ENCODE measurements at places on chromosomes 3 and 15.

DNA sequence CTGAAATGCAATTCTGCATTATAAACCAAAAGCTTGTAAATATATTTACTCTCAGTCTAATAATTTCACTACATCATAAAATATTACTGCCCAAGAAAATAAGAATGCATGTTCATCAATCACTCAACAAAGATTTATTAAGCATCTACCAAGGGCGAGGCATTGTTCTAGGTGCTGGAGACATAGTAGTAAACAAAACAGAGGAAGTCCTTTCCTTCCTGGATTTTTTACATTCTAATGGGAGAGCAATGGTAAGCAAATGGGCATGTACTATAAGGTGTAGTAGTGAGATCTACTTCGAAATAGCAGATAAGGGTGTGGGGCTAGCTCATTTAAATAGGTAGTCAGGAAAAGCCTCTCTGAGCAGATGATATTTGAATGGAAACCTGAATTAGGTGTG lies 10.8 kb upstream of the ZFYVE19 start:
- no peak for DNase-seq

- no peak for DNase-seq
These were observed 41.8 kb downstream of the NCEH1 start for GRCh38 chr3:172669021-172669420.

DNA sequence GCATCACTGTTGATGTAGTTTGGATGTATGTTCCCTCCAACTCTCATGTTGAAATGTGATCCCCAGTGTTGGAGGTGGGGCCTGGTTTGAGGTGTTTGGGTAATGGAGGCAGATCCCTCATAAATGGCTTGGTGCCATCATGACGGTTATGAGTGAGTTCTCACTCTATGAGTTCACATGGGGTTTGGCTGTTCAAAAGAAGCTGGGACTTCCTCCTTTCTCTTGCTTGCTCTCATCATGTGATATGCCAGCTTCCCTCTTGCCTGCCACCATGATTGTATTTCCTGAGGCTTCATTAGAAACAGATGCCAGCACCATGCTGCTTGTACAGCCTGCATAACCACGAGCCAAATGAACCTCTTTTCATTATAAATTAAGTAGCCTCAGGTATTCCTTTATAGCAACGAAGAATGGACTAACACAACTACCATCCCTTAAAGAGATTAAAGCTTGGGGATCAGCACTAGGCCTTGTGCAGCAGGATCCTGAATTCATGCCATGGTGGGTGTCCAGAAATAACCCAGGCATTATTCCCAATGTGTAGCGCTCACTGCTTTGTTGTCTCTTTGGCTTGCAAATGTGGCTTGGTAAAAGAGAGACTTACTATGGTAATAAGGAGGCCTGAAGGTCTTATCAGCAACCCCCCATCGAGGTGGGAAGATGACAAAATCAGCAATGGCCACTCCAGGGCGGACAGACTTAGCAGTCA lies 41.9 kb downstream of the NDUFB4 start:
- DNase-seq: no peak

- no peak for DNase-seq
These were observed 1.5 kb downstream of the MELTF start for GRCh38 chr3:197027896-197028727.

DNA sequence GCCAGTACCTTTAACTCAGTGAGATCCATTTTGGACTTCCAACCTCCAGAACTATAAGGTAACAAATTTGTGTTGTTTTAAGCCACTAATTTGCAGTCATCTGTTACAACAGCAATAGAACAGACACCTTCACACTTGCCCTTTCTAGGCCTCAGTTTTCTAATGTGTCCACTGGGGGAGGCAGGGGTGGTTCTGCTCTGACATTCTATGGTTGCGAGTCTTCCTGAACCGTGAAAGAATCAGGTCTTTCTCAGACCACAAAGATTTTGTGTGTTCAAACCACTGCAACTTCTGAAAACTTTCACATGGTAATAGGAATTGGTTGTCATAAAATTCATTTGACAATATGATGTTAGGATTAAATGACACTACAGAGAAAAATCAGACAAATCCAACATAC lies 26.8 kb upstream of the CSTA start:
- DNase-seq: no peak

DNA sequence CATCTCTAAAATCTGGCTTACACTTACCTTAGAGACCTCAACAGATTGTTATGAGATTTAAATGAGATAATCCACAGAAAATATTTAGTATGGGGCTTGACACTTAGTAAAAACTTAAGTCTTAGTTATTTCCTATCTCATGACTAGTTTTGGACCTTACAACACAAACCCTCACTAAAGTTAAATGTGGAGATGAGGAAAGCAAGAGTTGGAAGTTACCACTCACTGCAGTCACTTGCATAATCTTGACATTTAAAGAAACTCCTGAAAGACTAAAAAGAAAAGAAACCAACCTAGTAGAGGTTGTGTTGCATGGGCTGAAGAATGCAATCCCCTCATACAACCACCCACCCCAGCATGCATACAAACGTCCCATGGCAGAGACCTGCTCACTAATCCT lies 40.1 kb downstream of the ITGB5 start:
- DNase-seq: no peak

DNA sequence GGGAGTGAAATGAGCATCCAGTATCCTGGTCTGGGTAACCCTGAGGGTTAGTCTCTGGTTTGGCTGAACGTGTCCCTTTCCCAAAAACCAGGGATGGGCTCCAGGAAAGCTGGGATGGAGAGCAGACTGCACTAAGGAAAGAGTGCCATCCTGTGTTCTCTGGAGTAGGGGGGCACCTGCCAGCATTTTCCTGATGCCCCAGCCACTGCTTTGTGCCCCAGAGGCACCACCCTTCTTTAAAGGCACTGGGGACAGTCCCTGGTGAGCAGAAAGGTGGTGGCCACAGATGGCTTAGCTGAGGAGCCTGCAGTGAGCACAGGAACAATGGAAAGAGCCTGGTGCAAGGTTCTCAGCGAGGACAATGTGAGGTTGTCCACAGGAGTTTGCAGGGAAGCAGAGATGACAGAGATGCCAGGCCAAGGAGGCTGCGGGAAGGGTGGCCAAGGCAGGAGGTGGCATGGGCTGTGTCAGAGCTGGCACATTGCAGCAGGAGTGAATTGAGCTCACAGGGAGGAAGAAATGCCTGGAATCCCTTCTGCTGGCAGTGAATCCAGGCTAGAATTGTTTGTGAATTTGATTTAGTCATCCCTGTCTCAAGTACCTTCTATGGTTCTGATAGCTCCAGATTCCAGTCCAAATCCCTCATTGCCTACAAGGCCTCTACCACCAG lies 39.9 kb downstream of the AMOTL2 start:
- DNase-seq: no peak

DNA sequence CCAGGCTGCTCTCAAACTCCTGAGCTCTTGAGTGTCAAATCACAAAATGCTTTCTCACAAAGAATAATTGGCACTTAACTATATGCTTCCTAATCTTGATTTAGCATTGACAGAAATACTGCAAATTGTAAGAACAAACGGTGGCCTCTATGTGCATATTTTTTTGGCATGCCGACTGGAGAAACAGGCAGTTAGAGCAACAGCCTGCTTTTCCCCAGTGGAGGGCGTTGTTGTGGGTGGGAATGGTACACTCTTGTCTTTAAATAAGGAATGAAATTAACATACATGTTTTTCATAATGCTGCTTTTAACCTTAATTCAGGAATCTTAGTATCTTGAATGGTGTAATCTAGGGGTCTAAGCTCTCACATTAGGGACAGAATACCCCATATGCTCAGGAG lies 31.1 kb upstream of the SV2B start:
- no peak for DNase-seq

- no peak for DNase-seq
These were observed 404.1 kb downstream of the EPHB1 start for GRCh38 chr3:135199137-135199536.

DNA sequence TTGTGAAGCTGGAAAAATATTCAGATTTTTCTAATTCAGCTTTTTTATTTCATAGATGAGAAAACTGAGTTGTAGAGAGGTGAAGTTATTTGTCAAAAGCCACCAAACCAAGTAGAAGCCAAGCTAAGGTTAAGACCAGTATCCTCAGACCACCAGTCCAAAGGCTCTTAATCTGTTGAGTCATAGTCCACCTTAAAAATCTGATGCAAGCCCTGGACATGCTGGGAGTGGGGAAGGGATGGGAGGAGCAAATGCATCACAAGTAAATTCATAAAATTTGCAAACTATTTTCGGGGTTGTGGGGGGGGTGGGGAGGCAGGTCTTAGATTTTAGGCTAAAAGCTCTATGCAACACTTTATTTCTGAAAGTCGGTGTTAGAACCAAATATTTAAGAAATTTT lies 307.7 kb upstream of the SEMA6D start:
- DNase-seq: no peak

DNA sequence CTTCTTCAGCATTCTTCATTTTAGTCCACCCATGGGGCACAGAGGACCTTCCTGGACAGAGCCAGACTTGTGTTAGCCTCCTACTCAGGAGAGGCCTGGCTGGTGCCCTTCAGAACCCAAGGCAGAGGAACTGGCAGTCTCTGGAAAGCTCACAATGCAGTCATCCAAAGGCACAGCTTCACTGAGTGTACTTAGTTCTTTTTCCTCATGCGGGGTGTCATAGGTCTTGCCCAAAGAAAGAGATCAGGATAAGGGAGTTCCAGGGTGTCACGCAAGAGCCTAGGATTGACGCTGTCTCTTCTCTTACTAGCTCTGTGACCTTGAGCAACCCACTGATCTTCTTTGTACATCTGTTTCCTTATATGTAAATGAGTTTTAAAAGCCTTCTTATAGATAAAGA lies 58.7 kb downstream of the CD200 start:
- DNase-seq: no peak

GRCh38 chr3:10309736-10310135 lies 11.2 kb downstream of the SEC13 start:
- no peak for DNase-seq

DNA sequence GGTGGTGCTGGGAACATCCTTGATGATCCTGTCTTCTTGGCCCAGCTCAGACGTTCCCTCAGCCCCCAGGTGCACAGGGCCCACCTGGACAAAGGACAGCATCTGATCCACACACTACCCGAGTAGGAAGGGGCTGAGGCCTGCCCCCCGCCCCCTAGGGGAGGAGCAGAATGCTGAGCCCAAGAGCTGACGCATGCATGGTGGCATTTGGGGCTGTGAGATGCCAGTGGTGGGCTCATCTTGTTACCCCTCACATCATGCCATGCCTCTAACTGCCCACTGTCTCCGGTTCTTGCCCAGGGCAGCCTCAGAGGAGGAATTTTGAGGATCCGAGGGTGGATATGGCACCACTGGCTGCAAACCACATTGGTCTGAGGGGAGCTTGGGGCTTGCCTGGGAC lies 61.5 kb downstream of the LINGO1 start:
- DNase-seq: no peak

- DNase-seq: no peak
These were observed 773 bp downstream of the ANKRD28 start for GRCh38 chr3:15796771-15797641.

- DNase-seq: no peak
These were observed 73.7 kb downstream of the OCA2 start for GRCh38 chr15:28025413-28025812.

GRCh38 chr3:78029775-78030174 lies 989.9 kb downstream of the ROBO2 start:
- DNase-seq: no peak

- DNase-seq: no peak
These were observed 13.6 kb upstream of the NOX5 start for GRCh38 chr15:69000725-69001503.

DNA sequence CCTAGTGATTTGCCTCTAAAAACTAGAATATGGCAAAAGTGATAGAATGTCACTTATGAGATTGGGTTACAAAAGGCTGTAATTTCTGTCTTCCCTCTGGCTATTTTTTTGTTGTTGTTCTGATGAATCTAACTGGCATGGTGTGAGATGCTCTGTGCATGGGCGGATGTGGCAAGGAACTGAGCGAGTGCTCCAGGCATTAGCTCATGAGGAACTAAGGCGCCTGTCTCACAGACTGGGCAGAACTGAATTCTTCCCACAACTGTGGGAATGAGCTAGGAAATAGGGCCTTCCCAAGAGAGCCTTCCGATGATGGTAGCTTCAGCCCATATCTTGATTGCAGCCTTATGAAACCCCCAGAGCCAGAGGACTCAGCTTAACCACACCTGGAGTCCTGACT lies 222.5 kb downstream of the NR2F2 start:
- no peak for DNase-seq

DNA sequence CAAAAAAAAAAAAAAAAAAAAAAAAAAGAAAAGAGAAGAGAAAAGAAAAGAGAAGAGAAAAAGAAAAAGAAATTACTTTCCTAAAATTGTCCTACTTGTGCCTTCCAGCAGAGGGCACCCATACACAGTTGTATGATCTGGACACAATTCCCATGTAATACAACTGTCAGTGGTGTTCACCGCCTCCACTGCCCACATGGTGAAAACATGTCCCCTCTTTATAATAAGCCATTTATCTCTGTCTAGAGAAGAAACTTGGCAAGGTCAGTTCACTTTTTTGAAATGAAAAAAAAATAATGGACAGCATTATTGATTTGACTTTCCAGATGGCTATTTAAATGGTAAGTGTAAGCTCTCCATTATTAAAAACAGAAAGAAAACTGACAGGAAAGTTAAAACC lies 459.4 kb downstream of the GBE1 start:
- peak; percentile 24 for DNase-seq

DNA sequence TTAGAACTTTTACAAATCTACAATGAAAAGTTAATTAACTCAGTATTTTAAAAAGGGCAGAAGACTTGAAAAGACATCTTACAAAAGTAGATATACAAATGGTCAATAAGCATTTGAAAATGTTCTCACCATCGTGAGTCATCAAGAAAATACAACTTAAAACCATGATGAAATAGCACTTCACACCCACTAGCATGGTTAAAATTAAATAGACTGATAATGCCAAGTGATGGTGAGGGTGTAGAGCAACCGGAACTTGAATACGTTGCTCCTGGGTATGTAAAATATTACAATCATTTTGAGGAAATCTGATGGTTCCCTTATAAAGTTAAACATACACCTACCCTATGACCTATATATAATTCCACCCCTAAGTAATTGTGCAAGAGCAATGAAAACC lies 319.8 kb upstream of the UMPS start:
- no peak for DNase-seq

DNA sequence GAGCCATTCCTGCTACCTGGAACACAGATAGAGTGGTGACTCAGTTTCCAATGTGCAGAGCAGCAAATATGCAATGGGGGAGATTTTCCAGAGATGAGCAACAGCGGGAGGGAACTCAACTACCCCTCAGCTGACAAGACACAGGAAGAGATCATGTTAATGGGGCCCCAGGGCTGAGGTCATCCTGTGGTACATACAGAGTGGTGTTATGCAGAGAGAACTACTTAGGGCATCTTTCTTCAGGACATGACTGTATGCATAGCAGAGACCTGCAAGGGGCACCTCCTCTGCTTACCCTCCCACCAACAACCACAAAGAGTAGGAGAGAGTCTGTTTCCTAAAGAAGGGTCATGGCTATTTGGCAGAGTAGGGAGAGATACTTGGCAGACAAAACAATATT lies 6.8 kb upstream of the TBC1D5 start:
- DNase-seq: no peak

Data from smooth muscle cell of the brain vasculature (primary cell).